SW 1271 (cell line): ENCODE measurements at places on chromosomes 3 and 15.

- no peak for DNase-seq
Measured at GRCh38 chr3:107837895-107838612, 252.8 kb downstream of the CD47 start.

GRCh38 chr3:190150681-190151080 lies 30.0 kb upstream of the P3H2 start:
- no peak for DNase-seq

DNA sequence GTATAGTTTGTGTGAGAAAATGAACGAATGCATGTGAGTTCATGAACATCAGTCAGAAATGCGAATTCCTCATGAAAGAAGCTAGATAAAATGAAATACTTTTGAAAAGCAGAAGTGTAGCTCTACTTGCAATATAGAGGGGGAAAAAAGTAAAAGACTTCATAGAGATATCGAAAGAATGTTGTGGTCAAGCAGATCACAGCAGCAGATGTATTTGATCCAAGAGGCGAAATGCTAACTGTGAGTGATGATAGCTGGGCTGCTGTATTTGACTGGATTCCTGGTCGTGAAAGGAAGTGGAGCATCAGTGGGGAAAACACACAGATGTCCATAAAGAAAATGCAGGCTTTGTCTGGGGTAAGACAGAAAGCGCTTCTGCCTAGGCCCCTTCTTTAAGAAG lies 112.4 kb downstream of the ADAMTSL3 start:
- DNase-seq, result no peak

- no peak for DNase-seq
Measured at GRCh38 chr15:67914537-67915460, 75.0 kb upstream of the RNU6-1 start.

DNA sequence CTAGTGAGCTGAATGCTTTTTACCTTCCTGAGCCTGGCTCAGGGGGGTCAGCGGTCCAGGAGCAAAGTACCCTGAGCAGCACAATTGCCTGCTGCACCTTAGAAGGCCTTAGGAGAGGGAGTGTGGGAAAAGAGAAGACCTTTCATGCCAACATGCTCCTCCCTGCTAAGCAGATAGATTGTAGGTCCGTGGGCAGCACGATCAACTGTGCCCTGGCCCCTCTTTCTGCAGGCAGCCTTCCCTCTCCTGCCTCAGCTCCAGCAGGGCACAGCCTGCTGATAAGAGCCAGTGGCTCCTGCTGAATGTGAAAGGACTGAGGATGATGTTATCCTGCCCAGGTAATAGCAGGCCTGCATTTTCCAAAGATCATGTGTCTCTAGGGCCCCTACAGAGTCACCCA lies 4.1 kb downstream of the CORO2B start:
- DNase-seq, result no peak

DNA sequence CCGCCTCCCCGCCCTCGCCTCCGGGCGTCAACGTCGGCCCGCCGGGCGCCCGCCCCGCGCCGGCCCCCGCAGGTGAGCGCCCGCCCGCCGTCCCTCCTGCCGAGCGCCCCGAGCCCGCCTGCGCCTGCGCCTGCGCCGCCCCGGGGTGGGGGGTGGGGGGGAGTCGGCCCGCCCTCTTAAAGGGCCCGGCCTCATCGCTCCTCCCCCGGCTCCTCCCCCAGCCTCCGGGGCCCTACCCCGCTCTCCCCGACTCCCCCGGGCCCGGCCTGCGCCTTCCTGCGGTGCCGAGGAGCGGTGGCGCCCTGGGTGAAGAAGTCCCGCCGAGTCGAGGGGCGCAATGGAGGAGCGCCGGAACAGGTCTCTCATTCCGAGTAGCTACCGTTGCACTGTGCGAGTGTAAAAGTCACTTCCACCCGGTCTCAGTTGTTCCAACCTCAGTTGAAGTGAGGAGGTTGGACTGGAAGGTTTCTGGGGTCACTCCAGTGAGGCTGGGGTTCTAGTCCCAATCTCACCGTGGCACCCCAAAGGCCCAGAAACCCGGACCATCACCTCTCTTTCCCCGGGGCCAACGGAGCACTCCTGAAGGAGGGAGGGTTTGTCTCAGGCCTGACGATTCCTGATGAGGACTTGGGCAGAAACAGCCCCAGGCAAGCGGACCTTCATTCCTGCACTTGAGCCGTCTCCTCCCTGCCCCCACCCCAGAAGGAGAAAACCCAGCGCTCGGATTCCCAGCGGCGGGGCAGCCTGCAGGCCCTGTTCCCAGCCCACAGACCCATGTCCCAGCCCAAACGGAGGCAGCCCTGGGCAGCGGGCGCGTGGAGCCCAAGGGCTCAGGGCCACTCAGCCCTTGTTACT lies 1.5 kb upstream of the TNK2 start:
- no peak for DNase-seq

GRCh38 chr15:75036212-75036616 lies 12.8 kb downstream of the PPCDC start:
- DNase-seq, result no peak

- DNase-seq, result no peak
Measured at GRCh38 chr3:141960731-141961130, 84.3 kb downstream of the ATP1B3 start.

DNA sequence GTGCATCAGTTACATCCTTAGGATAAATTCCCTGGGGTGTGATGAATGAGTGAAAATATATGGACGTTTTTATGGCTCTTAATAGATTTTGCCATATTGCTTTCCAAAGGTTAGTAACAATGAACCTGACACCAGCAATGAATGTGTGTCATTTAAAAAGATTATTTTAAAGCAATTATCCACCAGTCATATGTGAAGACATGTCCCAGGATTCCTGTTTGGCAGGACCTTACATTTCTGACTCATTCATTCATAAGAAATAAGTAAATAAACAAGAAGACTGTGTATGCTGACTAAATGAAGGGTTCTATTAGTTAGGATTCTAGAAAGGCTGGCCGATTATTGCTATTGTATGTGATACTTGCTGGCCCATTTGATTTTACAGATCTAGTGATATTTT lies 201.5 kb downstream of the SOX2 start:
- no peak for DNase-seq

- DNase-seq, result no peak
Measured at GRCh38 chr3:86982883-86983282, 8.1 kb downstream of the VGLL3 start.

DNA sequence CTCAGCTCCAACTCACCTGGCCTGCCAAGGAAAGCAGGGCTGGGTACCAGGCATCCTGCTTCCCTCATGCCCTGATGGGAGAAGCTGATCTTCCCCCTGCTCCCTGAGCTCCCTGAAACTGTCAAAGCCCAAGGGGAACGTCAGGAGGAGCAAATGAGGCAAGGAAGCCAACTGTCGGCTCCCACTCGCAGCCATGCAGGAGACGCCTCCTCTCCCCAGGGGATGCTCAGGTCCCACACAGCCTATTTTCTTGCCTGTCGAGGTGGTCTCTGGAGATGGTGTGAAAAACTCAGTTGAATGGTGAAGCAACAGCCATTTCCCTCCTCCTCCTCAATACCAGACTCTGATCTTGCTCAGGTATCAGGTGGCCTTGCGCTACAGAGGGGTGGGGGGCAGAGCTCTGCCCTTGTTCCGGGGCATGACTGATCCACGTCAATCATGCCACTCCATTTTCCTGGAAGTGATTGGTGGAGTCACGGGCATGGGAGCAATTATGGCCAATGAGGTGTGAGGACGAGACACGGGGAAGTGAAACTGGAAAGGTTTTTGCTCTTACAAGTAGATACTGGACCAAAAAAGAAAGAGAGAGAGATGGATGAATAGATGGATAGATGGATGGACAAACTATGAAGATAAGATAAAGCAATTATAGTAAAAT lies 58.2 kb downstream of the SLC6A1 start:
- no peak for DNase-seq

DNA sequence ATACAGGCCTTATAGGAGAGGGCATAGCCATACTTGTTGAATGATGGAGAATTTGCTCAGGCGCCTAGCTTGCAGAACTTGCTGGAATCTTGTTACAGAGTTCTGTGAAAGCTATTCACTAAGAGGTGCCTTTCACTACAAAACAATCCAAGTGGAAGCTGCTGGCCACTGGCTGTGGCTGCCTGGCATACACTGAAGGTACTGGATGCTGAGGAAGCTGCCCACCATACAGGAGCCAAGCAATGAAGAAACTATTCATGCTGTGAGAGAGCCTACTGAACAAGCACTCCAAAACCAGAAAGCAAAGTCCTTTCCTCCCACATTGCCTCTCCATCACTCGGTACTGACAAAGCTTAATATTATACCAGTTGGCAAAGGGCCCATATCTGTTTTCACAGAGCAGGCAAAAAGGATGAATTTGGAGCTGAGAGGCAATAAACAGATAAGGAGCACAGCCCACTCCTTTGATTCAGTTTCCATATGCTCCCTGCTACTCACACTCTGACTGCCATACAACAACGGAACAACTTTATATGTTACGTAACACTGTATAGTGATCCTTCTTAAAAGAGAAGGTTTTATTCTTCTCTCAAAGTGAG lies 192.6 kb upstream of the ALCAM start:
- no peak for DNase-seq

DNA sequence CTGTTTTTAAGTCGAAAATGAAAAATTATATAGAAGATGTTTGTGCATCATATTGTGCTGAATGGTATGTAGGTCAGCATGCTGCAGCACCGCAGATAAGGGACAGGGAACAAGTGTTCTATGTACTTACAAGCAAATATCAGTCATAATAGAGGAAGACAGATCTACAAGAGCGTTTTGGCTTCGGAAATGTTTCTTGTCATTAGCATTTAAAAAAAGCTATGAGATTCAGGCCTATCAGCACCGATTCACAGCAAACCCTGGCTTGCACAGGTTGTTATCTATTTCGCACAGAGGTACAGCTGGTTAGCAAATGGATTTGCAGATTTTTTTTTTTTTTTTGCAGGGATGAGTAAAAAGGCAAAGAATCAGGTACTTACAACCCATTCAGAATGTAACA lies 204.2 kb upstream of the TBC1D5 start:
- DNase-seq, result no peak

DNA sequence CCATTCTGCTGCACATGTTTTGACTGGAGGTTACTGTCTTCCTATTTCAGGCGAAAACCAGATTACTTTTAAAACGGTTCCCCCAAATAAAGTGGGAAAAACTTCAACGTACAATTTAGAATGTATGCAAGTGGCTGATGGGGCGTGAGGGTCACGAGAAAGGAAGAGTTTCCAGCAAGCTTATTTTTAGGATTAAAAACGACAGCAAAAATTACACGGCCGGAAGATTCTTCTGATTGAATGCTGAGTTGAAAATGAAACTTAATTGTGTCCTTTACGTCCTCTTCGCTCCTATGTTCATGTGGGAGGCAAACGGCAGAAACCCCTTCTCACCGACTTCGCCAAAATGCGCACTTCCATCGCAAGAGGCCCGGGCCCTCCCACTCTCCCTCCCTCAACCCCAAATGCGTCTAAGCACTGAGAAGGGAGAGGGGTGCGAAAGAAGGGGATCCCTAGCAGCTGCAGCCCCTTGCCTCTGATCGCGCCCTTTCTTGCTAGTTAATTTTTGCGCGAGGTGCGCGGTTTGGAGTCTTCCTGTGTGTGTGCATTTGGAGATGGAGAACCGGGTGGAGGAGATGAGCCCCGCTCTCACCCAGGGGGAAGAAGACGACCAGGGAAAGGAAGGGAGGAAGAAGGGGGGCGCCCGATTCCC lies 656 bp downstream of the CD47 start:
- no peak for DNase-seq

GRCh38 chr15:84079885-84080777 lies 155.4 kb upstream of the GOLGA6L4 start:
- DNase-seq, result no peak

DNA sequence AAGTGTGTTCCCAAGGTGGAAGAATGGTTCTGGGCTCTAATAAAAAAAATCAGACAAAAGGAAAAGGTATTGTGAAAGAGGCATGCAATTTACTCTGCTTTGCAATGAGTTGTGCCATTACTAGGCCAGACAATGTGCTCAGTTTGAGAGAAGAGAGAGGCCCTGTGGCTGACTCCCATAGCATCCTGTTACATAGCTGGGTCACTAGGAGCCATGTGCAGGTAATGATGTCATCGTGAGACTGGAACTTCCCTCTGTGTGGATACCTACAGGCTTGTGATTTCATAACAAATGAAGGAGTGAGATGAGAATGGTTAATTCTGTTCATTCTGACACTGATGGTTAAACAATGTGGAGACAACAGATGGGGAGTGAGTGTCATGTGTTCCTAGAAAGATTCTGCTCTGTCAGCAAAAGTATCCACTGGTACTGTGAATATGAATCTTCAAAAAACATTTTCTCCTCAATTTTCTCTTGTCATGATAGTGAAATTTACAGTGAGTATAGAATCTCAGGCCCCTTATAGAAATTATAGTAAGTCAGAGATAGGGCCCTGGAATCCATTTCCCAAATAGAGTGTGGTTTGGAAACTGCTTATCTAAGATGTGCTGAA lies 648.7 kb upstream of the DPPA4 start:
- DNase-seq, result no peak

- DNase-seq, result no peak
Measured at GRCh38 chr3:87856126-87856525, 202.7 kb downstream of the CGGBP1 start.

DNA sequence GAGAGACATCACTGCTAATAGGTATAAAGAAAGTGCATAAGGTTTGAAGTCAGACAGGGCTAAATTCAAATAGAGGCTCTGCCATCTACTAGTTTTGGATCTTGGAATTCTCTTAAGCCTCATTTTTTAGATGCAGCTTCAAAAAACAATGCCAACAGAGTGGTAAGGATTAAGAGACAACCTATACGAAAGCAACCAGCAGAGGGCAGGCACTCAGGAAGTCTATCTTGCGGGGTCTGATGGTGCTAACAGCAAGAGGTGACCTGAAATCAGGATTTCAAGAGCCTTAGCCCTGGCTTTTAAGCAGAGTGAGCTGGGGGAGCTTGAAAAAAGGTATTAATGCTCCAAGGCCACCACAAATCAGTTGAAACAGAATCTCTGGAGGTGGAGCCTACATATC lies 40.7 kb downstream of the LDHAL6B start:
- DNase-seq, result peak; percentile 18

- DNase-seq, result no peak
Measured at GRCh38 chr3:185257334-185257733, 3.5 kb upstream of the EHHADH start.

- DNase-seq, result no peak
Measured at GRCh38 chr3:150077581-150078247, 107.0 kb upstream of the PFN2 start.

GRCh38 chr15:38103564-38103963 lies 149.1 kb upstream of the SPRED1 start:
- no peak for DNase-seq

GRCh38 chr15:25850154-25851111 lies 12.7 kb downstream of the ATP10A start:
- DNase-seq, result no peak

DNA sequence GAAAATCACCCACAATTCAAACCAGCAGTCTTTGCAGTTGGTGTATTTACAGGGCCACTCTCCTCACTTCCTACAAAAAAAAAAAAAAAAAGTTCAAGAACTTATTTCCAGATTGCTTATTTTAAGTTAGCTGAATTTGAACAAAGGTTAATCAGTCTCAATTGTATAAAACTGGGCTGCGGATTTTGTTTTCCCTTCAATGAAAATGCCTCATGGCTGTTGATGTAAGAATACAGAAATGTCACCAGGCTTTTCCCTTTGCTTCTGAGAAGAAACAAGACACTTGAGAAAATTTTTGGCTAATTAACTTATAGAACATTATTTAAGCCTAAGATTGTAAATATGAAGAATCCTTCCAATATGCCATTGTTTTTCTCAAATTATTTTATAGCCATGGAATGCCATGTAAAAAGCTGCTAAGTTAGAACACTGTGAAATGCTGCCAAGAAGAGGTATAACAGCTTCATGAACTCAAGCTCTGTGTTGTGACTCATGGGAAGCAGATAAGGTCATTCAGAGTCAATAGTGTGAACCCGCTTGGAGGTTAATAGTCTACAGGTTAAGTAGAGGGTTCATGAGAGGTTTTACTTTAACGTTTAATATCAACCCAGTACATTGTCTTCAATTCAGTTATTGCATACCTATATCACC lies 84.3 kb upstream of the ABI3BP start:
- no peak for DNase-seq
